Stimulated activated CD4-positive, alpha-beta T cell treated with anti-CD3 and anti-CD28 coated beads, Interleukin-1b, Interleukin-23, amount 100 ng/mL, for 1 hour (primary cell): ENCODE measurements at places on chromosomes 6 and 20.

DNA sequence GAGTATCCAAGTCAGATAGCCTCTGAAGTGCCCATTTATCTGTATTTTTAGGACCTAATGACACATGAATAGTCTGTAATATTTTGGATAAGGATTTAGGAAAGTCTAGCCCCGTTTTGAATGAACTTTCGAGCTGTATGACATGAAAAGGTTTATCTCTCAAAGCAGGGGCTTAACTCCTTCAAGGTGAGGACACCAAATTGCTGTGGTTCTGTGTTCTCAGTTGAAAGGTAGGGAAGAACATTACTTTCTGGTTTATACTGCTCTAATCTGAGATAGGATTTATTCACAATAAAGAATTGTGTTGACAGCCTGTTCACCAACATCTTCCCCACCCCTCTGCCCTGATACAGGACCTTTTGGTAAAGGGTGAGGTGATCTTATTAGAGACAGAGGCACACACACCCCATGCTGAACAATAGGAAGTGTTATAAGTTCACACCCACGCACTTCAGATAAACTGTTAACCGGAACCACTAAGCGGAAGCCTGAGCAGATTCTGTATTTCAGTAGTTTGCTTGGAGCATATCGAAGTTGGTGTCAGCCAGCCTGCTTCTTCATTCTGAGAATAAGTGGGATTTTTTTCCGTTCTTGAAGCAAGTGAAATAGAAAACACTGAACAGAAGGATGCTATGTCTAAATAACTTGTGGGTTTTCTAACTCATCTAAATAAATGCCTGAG, 223.3 kb downstream of the TMEM242 start:
- peak; percentile 13 for DNase-seq

DNA sequence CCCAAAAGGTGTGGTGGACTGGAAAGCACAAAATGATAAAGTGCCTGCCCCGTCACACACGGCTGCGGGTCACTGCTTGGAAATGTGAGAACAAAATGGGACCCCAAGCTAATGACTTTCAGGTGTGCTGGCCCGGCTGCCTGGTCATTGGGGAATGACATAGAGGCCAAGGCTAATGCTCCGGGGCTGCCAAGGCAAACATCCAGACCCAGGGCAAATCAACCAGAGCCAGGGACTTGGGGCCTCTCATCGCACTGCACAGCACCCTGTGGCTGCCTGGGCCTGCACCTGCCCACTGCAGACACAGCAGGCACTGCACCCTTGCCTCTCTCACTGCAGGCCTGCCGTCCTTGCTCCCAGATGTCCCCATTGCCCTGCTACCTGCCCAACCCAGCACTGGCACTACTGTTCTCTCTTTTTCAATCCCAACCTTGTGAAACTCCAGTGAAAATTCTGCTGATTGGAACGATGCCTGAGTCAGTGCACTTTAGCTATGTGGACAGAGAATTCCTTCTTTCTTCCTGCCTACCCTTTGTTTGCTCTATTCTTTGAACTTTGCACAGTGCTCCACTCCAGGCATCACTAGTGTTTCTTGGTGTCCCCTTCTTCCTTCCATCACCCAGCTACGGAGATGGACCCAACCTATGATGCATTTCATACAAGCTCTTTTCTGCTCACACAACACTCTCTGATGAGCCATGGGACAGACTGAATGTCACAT, 849.5 kb downstream of the MAFB start:
- DNase-seq = no peak

GRCh38 chr20:36582322-36582721, 8.9 kb downstream of the TGIF2 start:
- no peak for DNase-seq

- no peak for DNase-seq
Measured at GRCh38 chr6:71481011-71481410, 192.4 kb downstream of the OGFRL1 start.

DNA sequence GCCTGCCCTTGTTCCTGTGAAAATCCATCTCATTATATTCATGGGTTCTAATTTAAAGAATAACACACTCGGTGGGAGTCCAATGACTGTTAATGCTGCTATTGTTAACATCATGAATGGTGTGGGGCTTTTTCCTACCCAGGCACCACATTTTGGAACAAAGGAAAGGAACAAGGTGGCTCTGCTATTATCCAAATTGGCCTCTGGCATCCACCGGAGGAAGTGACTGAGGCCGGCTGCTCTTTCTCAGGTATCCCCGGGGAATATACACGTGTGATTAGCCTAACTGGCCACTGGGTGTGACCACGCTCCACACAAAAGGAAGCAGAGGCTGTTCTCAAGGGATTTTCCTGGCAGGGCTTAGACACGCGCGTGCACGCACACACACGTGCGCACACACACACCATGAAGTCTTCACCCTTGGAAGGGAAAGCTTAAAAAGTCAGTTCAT, 601.2 kb upstream of the ARID1B start:
- DNase-seq = no peak

DNA sequence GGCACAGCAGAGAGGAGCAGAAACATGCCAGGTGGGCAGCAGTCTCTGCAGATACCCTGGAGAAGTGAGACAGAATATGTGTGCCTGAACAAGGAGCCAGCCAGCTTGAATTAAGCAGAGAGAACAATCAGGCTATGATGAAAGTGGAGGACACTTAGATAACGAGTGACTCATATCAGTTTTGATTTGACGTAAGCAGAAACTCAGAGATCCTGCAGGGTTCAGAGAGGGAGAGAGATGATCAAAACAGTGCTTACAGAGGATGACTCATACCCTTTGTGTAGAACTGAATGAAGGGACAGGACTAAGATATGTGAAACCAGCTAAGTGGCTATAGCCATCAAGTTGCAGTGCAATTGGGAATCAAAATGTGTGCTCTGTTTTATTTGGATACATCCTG, 300.7 kb downstream of the TENT5A start:
- DNase-seq = no peak

DNA sequence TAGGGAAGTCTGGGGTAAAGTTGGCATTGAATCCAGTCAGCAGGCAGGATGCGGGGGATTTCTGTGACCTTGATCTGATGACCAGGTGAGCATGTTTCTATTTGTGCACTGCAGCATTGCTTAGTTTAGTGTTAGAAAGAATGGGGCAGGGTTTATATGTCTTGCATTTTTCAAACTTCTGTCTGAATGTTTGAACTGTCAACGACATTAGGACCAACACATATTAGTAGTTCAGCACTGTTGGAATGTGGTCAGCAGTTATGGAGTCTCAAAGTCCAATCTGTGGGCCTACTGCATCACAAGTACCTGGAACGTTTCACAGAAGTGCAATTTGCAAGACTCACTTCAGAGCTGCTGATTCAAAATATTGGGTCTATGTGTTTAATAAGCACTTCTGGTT, 276.6 kb upstream of the BMP2 start:
- no peak for DNase-seq

DNA sequence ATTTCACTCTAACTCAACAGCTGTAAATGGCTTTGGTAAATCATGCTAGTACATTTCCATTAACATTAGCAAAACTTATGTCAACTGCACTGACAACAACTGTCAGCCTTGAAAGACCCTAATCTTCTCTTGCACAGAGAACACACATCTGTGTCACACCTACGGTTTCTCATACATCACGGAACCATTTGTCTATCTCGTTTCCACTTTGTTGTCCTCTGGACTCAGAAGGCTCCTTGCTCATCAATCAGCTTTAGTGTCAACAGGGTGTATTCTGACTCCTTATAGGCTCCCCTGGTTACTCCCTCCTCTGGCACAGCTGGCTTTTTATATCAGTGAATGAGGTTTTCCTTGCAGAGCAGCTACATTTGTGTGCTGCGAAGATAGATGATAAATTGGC, 49.3 kb downstream of the CD83 start:
- no peak for DNase-seq

DNA sequence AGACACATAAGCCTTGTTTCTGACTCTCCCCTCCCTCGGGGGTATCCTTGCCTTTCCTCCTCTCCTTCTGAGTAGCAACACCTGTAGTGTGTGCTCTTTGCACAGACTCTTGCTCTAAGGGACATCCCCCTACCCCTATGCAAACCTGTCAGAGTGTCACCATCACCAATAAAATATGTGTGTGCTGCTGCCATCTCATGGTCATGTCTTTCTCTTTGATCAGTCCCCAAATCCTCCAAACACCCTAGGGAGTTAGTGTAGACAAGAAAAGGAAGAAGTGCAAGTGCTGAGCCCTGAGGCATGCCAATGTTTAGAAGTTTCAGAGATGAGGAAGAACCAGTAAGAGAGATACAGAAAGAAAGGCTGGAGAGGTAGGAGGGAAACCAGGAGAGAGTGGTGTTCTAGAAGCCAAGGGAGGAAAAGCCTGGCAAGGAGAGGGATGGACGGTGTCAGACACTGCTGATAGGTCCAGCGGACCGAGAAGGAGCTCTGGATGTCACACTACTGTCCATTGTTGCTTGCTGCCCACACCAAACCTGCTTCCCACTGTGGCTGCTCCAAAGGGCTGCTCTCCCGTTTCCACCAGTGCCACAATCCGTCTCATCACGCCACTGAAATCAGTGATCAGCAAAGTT, 16.4 kb downstream of the TRMT6 start:
- no peak for DNase-seq
